GF-D8 (cell line): ENCODE measurements at places on chromosomes 6 and 20.
A peak's percentile ranks its signal among the peaks of the same experiment; 100 is the strongest.

DNA sequence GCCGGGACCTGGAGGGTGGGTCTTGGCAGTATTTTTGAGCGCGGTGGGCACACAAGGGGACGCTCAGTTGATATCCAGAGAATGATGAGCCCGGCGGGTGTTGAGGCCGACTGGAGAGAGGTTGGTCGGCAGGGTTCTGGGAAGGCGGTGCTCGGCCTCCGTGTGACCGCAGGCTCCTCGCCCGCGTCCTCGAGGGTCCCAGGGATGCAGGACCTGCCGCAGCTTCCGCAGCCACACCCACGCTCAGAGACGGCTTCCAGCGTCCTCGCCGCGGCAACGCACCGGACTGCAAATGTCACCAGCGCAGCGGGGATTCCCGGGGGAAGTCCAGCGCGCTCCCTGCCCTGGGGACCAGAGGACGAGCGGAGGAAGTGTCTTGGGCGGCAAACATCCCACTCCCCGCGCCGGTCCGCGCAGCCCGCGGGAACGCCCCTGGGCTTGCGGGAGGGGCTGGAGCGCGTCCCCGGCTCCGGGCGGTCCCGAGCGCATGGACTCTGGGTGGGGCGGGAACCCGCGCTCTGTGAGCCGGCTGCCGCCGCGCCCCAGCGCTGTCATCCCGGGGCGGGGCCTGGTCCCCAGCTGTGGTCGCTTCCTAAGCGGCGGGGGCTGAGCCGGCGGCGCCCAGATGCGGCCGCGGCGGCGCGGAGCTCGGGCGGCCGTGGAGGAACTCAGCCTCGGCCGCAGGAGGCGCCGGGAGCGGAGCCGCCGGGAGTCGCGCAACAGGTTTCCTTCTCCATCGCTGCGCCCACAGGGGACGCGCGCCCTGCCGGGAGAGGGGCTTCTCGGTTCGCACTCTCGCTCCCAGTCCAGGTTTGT lies at the start of gene STX11:
STX11 (plus strand) TSS at position 624 of the 816 bp plus-strand sequence. CDS start 36,111 bp downstream, outside the sequence.
- peak; percentile 49 for DNase-seq

- no peak for DNase-seq
Observed at GRCh38 chr6:118758946-118759345, 107.6 kb upstream of the CEP85L start.

- no peak for DNase-seq
Observed at GRCh38 chr20:64279826-64280459, 24.4 kb downstream of the PCMTD2 start.

DNA sequence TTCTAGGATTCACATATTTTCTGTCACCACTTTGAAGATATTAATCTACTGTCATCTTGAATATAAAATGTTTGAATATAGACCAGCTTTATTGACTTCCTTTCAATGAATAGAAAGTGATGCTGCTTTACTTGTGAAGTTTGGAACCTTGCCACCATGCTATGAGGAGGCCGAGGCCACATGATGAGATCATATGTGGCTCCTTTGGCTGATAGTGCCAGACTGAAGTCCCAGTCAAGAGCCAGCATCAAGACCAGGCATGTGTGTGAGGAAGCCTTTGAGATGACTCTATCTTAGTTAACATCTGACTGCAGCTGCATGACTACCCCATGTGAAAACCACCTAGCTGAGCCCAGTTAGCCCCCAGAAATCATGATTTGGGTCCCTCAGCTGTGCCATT lies 169.5 kb downstream of the OTOR start:
- no peak for DNase-seq

GRCh38 chr6:165744555-165745228 lies 81.7 kb upstream of the PDE10A start:
- DNase-seq: no peak

DNA sequence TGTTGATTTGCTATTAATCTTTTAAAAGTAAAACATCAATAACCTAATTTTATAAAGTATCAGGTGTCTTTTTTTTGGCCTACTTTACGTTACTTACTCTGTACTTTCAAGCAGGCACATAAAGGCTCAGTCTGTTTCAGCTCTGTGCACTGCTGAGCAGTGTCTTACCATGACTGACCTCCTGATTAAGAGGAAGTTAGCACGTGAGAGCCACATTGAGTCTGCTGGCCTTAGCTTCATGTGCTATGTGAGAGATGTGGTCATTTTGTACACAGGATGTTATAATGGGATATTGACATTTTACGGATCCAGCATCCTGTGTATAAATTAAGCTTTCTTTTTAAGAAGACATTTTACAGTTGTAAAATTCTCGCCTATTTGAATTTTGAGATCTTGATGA lies 31.9 kb downstream of the ARID1B start:
- peak; percentile 61 for DNase-seq

DNA sequence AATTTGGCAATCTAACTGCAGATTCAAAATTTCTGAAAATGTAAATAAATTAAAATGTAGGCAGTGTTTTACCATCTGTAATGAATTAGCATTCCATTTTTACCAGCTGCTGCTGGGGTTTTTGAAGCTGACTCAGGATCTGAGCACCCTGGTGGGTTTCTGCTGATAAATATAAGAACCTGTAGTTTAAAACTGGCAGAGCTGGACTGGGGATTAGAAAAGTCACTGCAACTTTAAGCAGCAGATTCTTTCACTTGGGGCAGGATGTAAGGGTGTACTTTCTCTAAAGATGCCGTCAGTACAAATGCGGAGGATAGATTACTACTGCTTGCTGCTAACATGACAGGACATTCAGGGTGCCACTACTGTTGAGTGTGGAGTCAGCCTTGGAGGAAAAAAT lies 341.8 kb downstream of the CDKAL1 start:
- no peak for DNase-seq

DNA sequence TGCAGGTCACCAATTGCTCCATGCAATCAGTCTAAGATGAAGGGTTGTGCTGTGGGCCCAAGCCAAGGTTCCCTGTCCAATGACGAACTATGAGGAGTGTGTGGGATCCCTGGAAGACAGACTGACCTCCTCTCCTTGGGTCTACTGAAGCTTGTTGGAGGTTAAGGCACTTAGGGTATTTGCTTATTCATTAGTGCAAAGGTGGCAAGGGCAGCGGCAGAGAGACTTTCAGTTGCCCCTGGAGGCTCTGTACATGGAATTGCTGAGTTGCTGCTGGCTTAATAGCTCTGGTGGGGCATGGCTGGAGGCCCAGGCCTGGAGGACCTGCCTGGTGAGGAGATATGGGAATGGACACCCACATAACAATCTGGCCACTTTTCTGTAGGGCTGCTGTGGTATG lies 29.8 kb upstream of the CST5 start:
- DNase-seq: no peak

GRCh38 chr6:110250838-110251237 lies 70.6 kb downstream of the CDC40 start:
- no peak for DNase-seq

DNA sequence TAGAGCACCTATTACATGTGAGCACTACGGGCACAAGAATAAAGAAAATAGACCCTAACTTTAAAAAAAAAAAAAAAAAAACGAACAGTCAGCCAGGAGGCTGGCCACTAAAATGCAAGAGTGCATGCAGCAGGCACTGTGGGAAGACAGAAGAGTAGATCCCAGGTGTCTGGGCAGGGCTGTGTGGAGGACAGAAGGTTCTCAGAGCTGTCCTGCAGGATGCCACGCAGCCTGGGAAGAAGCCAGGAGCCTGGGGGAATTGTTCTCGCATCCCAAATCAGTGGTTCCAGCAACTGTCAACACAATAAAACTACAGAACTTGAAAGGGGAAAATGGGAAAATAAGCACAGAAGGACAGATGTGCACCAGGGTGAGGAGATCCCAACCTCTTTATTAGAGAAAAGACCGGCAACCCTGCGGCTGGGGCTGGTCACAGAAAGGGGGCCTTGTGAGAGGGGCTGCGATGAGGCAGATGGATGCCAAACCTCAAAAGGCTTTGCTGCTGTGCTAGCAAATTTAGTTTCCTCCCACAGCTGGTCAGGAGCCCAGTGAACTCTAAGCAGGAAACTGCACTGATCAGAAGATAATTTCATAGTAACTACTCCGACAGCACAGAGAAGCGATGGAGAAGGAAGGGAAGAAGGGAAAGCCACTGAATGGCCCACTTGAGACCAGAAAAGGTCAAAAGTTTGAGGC lies 30.9 kb downstream of the MAP3K5 start:
- peak; percentile 54 for DNase-seq

- peak; percentile 15 for DNase-seq
Observed at GRCh38 chr20:2952766-2953165, 79.5 kb downstream of the PTPRA start.

DNA sequence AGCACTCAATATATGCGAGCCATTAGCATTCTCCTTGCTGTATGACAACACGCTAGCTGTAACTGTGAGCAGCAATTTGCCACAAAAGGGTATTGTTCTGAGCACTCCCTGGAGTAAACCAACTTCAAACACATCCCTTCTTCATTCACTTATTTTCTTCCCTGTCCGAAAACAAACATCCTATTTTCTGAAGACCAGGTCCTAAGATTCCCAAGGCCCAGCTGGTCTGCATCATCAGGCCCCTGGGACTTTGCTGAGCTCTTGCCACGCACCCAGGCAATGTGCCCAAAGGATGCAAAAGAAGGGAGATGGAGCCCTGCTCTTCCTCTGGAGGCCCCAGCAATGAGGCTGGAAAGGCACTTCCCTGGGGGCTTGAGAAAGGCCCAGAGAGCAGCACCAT lies 118.1 kb downstream of the PREX1 start:
- DNase-seq: no peak

DNA sequence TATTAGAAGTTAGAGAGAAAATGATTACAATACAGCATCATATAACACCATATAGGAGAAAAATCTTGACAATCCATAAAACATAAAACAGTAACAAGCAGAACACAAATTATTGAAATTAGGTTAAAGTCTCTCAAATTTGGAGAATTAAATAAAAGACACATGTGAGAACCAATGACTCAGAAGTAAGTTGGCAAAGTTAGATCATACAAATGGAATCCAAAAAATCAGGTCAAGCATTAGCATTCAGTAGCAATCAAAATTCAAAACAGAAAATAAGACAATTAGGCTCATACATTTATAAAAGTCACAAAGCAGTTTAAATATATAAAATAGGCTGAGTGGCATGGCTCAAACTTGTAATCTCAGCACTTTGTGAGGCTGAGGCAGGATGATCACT lies 775.6 kb downstream of the PHF3 start:
- DNase-seq: no peak

DNA sequence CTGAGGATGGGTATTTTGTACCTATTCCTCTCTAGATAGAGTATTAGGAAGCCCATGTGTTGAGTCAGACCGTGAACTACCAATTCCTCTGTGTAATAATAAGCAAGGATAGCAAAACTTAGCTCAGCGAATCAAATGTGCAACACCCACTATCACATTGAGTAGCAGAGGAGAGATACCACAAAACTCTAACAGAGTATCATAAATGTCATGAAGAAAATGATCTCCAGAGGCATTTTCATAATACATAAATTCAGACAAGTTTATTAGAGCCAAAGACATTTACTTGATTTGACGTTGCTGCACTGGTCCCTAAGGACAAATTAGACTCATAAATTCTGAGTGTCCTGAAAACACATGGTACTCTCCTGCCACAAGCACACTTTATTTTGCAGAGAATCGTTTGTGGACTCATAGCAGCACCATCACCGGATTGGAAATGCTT lies 245.2 kb downstream of the HAO1 start:
- no peak for DNase-seq

GRCh38 chr6:109768485-109768884 lies 77.4 kb downstream of the FIG4 start:
- no peak for DNase-seq

DNA sequence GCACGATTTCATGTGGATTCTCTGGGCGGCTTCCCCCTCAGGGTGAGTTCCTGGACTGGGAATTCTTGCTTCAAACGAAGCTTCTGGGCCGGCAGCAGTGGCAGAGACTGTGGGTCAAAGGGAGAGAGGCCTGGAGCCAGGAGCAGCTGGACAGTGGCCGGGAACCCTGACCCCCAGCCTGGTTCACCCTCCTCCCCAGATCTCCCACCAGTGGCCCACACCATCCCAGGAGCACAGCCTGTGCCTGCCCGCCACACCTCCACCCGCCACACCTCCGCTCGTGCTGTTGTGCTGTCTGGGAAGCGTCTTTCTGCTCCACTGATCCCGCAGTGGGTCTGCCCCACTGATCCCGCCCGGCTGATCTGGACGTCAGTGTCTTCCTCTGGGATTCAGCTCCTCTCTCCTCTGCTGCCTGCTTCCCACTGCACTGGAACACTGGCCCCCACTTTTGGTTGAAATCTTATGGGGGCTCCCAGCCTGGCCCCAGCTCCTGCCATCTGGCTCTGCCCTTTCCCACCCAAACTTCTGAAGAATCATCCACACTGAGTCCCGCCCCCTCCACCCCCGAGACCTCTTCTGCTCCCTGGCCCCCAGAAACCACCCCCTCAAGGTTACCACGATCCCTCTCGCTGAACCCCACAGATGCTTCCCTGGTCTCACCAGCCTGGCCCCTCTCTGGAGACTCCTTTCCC lies 9.8 kb downstream of the ZBP1 start:
- DNase-seq: no peak

DNA sequence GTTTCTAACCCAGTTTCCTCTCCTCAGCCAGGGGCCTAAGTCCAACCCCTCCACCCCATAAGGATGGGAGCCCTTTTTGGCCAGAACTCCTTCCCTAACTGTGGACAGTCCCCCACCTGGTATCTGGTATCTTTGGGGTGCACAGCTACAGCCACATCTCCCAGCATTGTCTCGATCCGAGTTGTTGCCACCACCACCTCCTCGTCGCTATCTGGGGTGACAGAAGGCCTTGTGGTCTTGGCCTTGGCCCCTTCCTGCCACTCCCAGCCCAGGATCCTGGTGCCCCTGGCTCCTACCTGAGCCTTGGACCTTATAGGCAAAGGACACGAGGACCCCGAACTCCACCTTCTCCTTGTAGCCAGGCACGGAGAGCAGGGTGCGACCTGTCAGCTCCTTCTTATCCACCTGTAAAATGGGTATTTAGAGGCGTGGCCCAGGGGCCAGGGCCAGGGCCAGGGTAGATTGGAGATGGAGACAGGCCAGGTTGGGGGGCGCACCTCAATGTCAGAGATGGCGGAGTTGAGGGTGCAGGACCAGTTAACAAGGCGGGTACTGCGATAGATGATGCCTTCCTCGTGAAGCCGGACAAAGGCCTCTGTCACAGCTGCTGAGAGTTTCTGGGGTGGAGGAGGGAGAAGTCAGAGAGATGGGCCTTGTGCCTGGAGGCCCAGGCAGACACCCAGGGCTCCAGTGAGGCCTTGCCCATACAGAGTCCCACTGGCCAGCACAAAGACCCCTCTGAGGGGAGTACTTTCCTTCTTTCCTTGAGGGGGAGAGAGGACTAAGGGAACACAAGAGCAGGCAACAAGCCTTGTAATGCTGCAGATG lies 7.2 kb upstream of the VWA7 start:
- DNase-seq: no peak

DNA sequence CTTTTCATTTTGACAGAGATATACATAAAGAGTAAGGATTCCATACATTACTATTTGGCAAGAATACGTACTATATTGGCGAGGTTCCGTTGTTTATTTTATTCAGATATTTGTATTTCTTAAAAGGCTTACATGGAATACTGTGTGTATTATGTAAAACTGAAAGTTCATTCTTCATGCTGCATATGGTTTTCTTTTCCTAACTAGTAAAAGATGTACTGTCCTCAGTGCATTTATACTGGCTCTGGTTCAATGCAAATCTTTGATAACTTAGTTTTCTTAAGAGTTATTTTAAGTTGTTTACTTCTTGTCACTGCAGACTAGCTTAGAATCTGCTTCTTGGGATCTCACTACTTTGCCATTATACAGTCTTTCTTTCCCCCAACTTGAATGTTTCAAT lies 42.0 kb downstream of the ADGRB3 start:
- no peak for DNase-seq

GRCh38 chr20:36873498-36874189 lies 2.3 kb upstream of the TLDC2 start:
- DNase-seq: peak; percentile 34
